ENCODE measurements at places on chromosomes 16 and 17.

DNA sequence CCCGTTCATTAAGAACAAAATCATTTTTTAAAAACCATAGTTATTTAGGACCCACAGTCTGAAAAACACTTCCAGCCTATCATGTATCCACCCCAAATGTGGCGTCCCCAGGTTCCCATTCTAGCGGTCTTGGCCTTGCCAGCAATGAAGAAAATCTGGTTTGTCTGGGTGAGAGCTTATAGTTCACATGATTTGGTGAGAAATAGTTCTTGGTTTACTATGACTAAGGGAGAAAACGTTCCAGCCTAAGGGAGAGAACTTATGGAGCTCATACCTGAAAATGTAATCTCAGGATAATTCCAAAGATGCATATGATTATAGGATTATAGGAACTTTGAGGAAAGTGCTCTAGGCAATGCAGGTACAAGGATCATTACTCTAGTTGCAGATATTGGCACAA is 4.8 kb downstream of the MARVELD3 start:
- DNase-seq, result no peak

GRCh38 chr16:78570399-78571141 is 471.1 kb downstream of the WWOX start:
- no peak for DNase-seq

- DNase-seq, result no peak
Observed at GRCh38 chr17:3865176-3865575, 19.1 kb upstream of the NCBP3 start.

DNA sequence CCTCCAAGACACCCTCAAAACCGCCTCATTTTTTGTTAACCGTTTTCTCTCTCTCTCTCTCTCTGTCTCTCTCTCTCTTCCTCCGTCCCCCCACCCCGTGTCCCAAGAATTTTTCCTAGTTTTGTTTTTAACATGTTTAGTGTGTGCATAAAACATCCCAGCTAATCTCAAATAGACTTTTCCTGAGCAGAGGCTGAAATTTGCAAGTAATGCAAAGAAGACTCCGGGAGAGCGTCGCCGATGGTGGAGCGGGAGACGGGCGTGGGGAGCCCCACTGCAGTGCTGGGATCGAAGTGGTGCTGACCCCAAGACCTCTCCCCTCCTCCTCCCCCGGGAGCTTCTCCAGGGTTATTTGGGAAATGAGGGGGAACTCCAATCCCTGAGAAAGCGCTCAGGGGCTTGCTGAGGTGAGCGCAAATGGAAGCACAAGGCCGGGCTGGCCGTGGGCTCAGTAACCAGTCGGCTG is 4.7 kb upstream of the DLX4 start:
- DNase-seq, result no peak

GRCh38 chr16:23373436-23374219 is 71.5 kb downstream of the SCNN1B start:
- DNase-seq, result no peak

DNA sequence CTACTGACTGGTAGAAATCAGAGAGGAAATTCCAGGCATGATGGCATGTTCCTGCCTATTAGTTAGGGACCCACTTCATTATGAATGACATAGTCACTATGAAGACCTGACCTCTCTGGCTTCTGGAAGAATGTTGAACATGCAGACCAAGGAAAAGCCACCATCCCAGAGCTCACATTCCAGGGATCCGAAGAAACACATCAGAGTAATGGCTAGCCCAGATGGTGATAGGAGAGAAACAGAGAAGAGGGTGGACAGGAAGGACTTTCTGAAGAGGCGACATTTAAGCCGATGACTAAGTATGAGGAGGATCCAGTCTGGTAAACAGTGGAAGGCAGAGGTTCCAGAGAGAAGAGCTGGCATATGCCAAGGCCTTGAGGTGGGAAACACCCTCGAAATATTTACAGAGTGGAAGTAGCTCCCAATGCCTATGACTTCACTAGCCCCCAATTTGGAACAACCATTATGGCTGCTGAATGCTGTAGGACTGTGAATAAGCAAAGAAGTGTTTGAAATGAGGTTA is 216.2 kb downstream of the RBFOX1 start:
- DNase-seq, result no peak

DNA sequence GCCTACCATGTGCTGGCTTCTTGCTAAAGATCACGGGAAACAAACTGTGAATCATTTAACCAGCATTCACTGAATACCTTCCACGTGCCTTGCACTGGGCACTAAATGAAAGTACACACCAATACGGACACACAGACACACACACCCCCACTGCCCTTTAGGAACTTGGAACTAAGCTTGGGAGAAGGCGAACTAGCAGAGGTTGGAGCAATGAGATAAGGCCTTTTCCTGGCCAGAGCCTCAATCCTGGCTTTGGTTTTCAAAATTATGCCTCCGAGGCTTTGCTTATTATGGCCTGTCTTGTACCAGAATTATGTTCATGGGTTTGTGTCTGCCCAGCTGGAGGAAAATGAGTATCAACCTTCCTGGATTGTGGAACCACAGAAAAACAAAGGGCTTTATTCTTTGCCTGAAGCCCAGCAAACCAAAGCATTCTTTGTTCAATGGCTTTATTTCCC is 32.3 kb downstream of the CPPED1 start:
- DNase-seq, result no peak

- DNase-seq, result no peak
Observed at GRCh38 chr17:56934280-56934679, 20.4 kb upstream of the TRIM25 start.

- DNase-seq, result no peak
Observed at GRCh38 chr17:75115555-75115954, 5.8 kb downstream of the ARMC7 start.

DNA sequence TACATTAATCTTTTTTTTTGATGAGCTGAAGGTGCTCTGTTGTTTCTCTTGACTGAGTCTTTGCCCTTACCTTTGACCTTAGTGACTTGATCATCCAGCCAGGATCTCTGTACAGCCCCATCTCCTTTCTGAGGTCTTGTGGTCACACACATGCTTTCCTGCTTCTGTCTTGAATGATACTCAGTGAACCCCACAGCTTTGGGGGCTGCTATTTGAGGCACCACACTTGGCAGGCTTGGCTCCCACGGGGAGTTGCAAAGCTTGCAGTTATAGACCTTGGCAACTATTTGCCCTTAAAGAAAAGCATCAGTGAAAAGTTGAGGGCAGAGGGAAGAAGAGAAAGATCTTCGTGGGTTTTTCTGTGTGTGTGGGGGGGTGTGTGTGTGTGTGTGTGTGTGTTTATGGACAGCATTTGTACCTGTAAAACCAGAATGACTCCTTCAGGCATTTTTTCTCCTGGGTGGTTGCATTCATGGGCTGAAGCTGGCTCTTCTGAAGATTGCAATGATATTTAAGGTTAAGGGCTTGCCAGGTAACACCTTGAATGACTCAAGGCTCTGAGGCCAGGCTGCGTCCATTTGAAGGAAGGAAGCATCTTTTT is 101.6 kb downstream of the MSI2 start:
- no peak for DNase-seq

All from activated CD4-positive, alpha-beta T cell treated with anti-CD3 and anti-CD28 coated beads, Interleukin-2, amount 50 U/mL, for 4 hours (primary cell).